ENCODE measurements at places on chromosomes 4 and X.

- no peak for DNase-seq
Observed at GRCh38 chr4:173237152-173237551, 68.5 kb downstream of the GALNT7 start.

- no peak for DNase-seq
Observed at GRCh38 chrX:116667346-116668134, 204.8 kb upstream of the CT83 start.

GRCh38 chrX:126376465-126376864 lies 176.1 kb downstream of the DCAF12L1 start:
- DNase-seq: no peak

DNA sequence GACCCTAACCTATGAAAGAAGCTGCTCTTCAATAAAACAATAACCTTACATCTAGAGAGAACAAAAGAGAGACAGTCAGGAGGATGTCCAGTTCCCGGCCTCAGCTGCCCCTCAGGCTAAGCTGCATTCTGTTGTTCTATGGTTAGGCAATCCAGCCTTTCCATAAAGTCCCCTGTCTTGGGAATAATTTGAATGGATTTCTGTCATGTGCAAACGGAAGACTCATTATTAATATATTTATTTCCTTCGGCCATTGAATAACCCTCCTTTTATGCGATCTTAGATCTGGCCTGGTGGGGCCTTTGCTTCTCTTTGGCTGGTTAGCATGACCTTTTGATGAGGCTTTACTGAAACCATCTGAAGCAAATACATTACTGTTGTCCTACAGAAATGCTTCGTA lies 80.1 kb downstream of the ANKRD50 start:
- DNase-seq: no peak

- DNase-seq: no peak
Observed at GRCh38 chrX:154049209-154050112, 29.8 kb upstream of the IRAK1 start.

GRCh38 chr4:52984462-52984881 lies 122.4 kb downstream of the RASL11B start:
- DNase-seq: no peak

- no peak for DNase-seq
Observed at GRCh38 chrX:104522386-104522785, 43.6 kb upstream of the IL1RAPL2 start.

GRCh38 chr4:119604266-119604665 lies 24.3 kb downstream of the PDE5A start:
- no peak for DNase-seq

Data from activated CD8-positive, alpha-beta memory T cell treated with anti-CD3 and anti-CD28 coated beads for 1 hour (primary cell).